CD8-positive, alpha-beta memory T cell (primary cell): ENCODE measurements at places on chromosomes 5 and 9.

- no peaks in the 10 kb centered on the region for H3K4me1 ChIP-seq
- no peaks in the 10 kb centered on the region for H3K36me3 ChIP-seq
Observed at GRCh38 chr9:93198838-93199625, 15.1 kb downstream of the WNK2 start.

DNA sequence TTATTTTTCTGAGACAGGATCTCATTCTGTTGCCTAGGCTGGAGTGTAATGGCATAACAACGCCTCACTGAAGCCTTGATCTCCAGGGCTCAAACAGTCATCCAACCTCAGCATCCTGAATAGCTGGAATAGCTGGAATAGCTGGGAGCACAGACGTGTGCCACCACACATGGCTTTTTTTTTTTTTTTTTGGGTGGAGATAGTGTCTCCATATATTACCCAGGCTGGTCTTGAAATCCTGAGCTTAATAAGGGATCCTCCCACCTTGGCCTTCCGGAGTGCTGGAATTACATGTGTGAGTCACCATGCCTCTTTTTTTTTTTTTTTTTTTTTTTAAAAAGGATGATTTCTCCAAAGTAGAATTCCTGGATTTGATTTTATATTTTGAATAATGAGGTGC lies 60.7 kb downstream of the NSD1 start:
- DNase-seq: no peak
- no peaks in the 10 kb centered on the region for H3K27me3 ChIP-seq
- no peak overlapping the region for H3K27ac ChIP-seq

GRCh38 chr5:52283221-52283620 lies 504.5 kb upstream of the ITGA1 start:
- no peak for DNase-seq
- no peak overlapping the region for H3K4me3 ChIP-seq
- no peak overlapping the region for H3K27ac ChIP-seq
- H3K27me3 ChIP-seq: no peaks in the 10 kb centered on the region
- no peaks in the 10 kb centered on the region for H3K4me1 ChIP-seq

GRCh38 chr9:130117816-130118632 lies 54.2 kb upstream of the NCS1 start:
- peaks cover 9% of the 10 kb centered on the region for H3K36me3 ChIP-seq
- no peak overlapping the region for H3K4me3 ChIP-seq
- DNase-seq: no peak
- no peaks in the 10 kb centered on the region for H3K27me3 ChIP-seq

- no peaks in the 10 kb centered on the region for H3K4me1 ChIP-seq
- DNase-seq: no peak
- H3K27ac ChIP-seq: no peak overlapping the region
- no peaks in the 10 kb centered on the region for H3K27me3 ChIP-seq
Observed at GRCh38 chr5:9624196-9624947, 5.8 kb downstream of the TAS2R1 start.

GRCh38 chr9:134283692-134284265 lies 42.5 kb upstream of the RXRA start:
- no peak for DNase-seq
- no peak overlapping the region for H3K4me3 ChIP-seq
- H3K27ac ChIP-seq: no peak overlapping the region
- no peaks in the 10 kb centered on the region for H3K36me3 ChIP-seq
- H3K27me3 ChIP-seq: no peaks in the 10 kb centered on the region

DNA sequence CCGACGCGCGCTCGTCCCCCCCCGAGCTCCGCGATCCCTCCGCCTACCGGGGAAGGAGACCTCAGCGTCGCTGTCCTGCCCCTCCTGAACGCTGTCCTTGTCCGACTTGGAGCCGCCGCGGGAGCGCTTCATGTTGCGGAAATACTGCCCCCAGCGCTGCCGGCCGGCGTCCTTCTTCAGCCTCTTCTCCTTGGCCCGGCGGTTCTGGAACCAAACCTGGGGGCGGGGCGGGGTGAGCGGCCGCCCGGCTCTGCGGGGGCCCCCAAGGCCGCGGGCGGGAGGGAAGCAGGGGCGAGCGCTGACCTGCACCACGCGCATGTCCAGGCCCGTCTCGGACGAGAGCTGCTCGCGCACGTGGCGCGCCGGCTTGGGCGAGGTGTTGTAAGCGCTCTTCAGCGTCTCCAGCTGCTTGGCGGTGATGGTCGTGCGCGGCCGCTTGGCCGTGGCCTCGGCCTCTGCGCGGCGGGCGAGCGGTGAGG lies 6.3 kb downstream of the LHX3 start:
- no peak for DNase-seq
- no peaks in the 10 kb centered on the region for H3K4me1 ChIP-seq

DNA sequence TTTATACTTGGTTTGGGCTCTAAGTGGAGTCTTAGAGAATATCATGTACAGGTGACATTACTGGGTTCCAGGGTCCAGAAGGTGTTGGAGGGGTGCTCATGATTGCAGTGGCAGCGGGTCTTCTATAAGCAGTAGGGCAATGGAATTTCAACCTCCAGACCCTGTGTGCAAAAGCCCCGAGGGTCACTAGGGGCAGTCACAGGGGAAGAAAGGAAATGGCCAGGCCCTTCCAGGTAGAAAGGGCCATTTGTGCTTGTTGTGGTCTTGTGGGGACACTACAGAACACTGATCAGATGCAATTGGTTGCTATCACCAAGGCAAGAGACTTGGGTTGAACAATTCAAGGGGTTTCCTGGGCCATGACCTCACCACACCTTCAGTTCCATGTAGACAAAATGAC lies 283.4 kb downstream of the GADD45G start:
- H3K36me3 ChIP-seq: no peaks in the 10 kb centered on the region
- no peak overlapping the region for H3K4me3 ChIP-seq
- H3K27me3 ChIP-seq: no peaks in the 10 kb centered on the region
- H3K4me1 ChIP-seq: no peaks in the 10 kb centered on the region

DNA sequence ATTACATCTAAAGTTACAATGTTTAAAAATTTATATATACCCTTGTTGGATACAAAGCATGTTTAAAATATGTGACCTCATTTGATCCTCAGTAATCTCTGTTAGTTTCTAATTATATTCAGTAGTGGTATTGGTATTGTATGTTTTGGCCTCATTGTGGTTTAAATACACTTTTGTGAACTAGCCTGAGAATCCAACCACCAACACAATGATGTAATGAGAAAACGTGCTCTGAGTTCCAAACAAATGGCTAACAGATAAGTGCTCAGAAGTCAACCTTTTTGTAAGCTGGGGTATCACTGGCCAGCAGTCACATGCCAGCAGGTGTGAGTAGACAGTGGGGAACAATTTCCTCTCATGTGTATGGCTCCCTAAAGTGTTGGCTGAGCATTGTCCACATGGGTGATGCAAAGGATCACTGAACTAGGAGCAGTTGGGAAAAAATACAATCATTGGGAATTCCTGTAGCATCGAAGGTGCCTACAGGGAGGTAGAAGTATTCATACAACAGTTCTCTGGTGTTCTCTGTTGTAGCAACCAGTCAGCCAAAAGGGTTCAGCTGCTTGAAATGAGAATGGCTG lies 56.1 kb downstream of the DOCK8 start:
- DNase-seq: no peak
- no peaks in the 10 kb centered on the region for H3K27me3 ChIP-seq
- peaks cover 35% of the 10 kb centered on the region for H3K4me1 ChIP-seq

DNA sequence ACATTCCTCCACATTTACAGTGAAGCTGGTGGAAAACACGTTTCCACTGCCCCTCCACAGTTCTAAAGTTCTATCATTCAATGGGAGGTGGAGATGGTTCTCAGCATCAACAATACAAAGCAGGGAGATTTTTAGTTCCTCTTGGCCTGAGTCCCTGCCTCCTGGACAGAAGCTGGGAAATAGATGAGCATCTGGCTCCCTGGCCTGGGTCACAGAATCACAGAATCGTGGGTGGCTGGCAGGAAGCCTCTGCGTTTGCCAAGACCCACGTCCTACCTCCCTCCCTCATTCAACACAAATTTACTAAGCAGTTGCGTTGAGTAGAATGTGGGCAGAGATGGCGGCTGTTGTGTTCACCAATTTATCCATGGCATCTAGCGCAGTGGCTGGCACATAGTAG lies 5.2 kb upstream of the PPARGC1B start:
- no peaks in the 10 kb centered on the region for H3K27me3 ChIP-seq
- no peak overlapping the region for H3K27ac ChIP-seq
- peaks cover 7% of the 10 kb centered on the region for H3K4me1 ChIP-seq
- no peak overlapping the region for H3K4me3 ChIP-seq
- no peak for DNase-seq

- no peak for DNase-seq
- H3K27ac ChIP-seq: no peak overlapping the region
- H3K4me1 ChIP-seq: no peaks in the 10 kb centered on the region
- H3K27me3 ChIP-seq: no peaks in the 10 kb centered on the region
- no peak overlapping the region for H3K4me3 ChIP-seq
- no peaks in the 10 kb centered on the region for H3K36me3 ChIP-seq
Observed at GRCh38 chr5:11146171-11146570, 385.1 kb upstream of the DAP start.

- no peaks in the 10 kb centered on the region for H3K27me3 ChIP-seq
- no peak overlapping the region for H3K4me3 ChIP-seq
- H3K4me1 ChIP-seq: peaks cover 22% of the 10 kb centered on the region
- no peaks in the 10 kb centered on the region for H3K36me3 ChIP-seq
- no peak for DNase-seq
- H3K27ac ChIP-seq: no peak overlapping the region
Observed at GRCh38 chr9:99852617-99853016, 30.9 kb downstream of the NR4A3 start.

DNA sequence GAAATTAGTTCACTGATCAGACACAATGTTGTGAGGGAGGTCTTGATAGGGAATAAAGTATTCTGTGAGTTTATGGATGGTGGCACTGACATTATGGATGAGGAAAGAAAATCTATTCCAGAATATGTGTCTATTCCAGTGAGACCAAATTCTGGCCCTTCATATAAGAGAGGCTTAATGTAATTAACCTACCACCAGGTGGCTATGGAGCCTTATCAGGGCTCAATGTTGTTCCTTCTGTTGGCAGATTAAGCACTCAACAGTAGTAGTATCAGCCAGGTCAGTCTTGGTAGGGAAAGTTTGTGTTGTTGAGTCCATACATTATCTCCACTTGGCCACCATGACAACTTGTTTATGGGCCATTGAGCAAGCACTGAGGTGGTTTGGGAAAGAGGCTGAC lies 41.7 kb upstream of the BARX1 start:
- no peak overlapping the region for H3K4me3 ChIP-seq
- no peak for DNase-seq
- H3K4me1 ChIP-seq: no peaks in the 10 kb centered on the region
- no peaks in the 10 kb centered on the region for H3K27me3 ChIP-seq

DNA sequence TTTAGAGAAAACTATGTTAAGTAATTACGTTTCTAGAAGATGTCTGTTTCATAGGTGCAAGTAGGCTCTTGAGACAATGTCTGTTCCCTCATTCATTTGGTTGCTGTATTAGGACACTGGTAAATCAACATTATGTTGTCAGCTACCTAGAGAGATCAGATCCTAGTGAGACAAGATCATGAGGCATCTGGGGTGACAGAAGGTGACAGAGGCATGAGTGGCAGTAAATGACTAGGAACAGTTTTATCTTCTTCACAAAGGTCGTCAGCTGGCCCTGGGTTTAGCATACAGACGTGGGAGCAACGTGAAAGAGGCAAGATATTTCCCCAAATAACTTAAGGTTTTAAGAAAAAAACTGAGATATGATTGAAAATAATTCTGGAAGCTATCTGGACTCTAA lies 1926.3 kb upstream of the WWC1 start:
- H3K4me3 ChIP-seq: no peak overlapping the region
- H3K4me1 ChIP-seq: no peaks in the 10 kb centered on the region
- no peak overlapping the region for H3K27ac ChIP-seq
- H3K27me3 ChIP-seq: no peaks in the 10 kb centered on the region

- no peaks in the 10 kb centered on the region for H3K36me3 ChIP-seq
- no peak for DNase-seq
- no peaks in the 10 kb centered on the region for H3K27me3 ChIP-seq
- H3K4me3 ChIP-seq: no peak overlapping the region
- no peaks in the 10 kb centered on the region for H3K4me1 ChIP-seq
Observed at GRCh38 chr5:79227484-79228025, 8.4 kb upstream of the JMY start.

DNA sequence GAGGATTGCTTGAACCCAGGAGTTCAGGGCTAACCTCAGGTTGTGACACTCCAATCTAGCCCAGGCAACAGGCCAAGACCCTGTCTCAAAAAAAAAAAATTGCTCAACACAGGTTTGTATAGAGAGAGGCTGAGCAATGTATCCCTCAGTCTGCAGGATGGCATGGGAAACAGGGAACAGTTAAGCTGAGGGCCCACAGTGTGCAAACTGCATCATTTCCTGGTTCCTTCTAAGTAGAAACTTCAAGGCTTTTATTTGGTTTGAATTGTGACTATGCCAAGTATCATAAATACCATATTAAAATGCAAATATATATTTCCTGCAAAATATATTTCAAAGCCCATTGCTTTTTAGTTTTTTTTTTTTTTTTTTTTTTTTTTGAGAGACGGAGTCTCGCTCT lies 13.7 kb upstream of the ROPN1L start:
- no peaks in the 10 kb centered on the region for H3K27me3 ChIP-seq
- no peak overlapping the region for H3K27ac ChIP-seq
- no peak for DNase-seq
- H3K4me3 ChIP-seq: no peak overlapping the region
- H3K36me3 ChIP-seq: peaks cover 56% of the 10 kb centered on the region
- no peaks in the 10 kb centered on the region for H3K4me1 ChIP-seq

GRCh38 chr9:33350310-33350709 lies 52.1 kb downstream of the AQP7 start:
- H3K36me3 ChIP-seq: peaks cover 26% of the 10 kb centered on the region
- no peak for DNase-seq
- no peaks in the 10 kb centered on the region for H3K27me3 ChIP-seq

DNA sequence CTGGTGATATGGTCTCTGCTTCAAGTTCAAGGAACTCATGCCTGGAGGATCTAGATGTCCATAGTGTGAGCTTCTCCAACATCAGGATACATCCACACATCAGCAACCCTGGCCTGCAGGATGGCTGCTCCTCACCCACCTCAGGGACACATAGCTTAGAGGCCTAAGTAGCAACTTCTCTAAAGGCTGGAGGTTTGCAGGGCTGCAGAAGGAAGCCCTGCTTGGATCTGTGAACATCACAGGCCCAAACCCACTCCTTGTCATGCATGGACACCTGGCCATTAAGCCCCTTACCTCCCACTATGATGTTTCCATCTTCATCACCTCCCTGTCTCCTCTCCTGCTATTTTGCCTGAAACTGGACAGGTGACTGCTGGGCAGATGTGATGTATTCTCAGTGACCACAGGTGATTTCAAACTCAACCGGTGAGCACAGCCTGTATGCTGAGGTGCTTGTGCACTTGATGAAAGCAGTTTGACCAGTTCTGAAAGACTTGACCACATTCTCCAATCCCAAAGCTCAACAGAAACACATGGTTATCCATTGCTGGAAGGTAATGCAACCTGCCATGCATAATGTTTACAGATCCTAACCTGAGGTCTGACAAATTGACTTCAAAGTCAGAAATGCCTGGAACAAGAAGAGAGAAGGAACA lies 205.2 kb downstream of the FSTL4 start:
- no peaks in the 10 kb centered on the region for H3K36me3 ChIP-seq
- H3K4me3 ChIP-seq: no peak overlapping the region
- DNase-seq: no peak
- no peaks in the 10 kb centered on the region for H3K27me3 ChIP-seq
- H3K27ac ChIP-seq: no peak overlapping the region
- H3K4me1 ChIP-seq: no peaks in the 10 kb centered on the region

GRCh38 chr5:94396687-94397086 lies 221.7 kb downstream of the KIAA0825 start:
- no peaks in the 10 kb centered on the region for H3K36me3 ChIP-seq
- H3K27me3 ChIP-seq: no peaks in the 10 kb centered on the region
- no peak overlapping the region for H3K4me3 ChIP-seq
- no peaks in the 10 kb centered on the region for H3K4me1 ChIP-seq
- H3K27ac ChIP-seq: no peak overlapping the region
- DNase-seq: no peak

GRCh38 chr5:92992073-92992472 lies 588.9 kb downstream of the NR2F1-AS1 start:
- H3K4me1 ChIP-seq: no peaks in the 10 kb centered on the region
- no peak for DNase-seq
- H3K27me3 ChIP-seq: no peaks in the 10 kb centered on the region
- H3K4me3 ChIP-seq: no peak overlapping the region
